ENCODE measurements at places on chromosomes 6 and 20.

DNA sequence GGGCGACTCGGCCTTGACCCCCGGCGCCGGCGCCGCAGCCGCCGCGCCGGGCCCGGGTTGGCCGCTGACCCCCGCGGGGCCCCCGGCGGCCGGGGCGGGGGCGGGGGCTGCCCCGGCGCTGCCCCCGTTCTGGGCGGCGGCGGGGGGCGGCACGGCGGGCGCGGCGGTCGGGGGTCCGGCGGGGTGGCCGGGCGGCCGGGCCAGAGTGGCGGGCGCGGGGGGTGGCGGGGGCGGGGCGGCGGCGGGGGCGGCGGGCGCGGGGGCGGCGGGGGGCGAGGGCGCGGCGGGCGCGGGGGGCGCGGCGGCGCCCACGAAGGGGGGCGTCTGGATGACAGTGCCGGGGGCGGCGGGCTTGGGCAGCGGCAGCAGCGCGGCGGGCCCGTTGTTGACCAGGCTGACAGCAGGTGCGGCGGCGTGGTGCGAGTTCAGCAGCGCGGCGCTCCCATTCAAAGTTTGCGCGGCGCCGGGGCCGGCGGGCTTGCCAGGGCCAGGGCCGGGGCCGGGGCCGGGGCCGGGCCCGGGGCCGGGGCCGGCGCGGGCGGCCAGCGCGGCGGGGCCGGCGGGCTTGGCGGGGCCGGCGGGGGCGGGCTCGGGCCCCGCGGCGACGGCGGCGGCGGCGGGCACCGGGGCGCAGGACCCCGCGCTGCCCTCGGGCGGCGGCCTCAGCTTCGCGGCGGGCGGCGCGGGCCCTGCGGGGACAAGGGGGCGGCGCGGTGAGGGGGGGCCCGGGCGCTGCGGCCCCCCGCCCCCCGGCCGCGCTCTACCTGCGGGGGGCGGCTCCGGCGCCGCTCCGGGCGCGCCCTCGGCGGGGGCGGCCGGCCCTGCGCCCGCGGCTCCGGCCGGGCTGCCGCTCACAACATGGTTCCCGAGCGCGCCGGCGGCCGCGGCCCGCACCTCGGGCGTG, 659 bp downstream of the TAF4 start:
- peak; percentile 36 for DNase-seq

GRCh38 chr20:41956338-41957074, 338.3 kb upstream of the CHD6 start:
- DNase-seq = peak; percentile 15

DNA sequence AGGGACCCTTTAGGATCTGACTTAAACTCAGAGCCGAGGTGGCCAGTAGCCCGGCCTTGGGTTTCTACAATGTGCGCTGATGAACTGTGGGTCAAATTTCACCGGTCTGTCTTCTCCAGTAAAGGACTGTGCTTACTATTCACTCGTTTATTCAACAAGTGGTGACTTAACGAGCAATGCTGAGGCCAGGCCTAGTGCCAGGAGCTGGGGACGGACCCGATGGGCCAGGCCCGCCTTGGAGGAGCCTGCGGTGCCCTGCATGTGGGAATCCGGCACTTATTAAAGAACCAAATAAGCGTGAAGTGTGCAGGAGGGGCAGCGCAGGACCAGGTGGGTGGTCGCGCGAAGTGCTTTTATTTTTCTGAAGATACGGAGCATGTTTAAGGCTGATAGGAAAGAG, 24.0 kb downstream of the CTCFL start:
- no peak for DNase-seq

- no peak for DNase-seq
Observed at GRCh38 chr20:16479666-16480065, 93.6 kb downstream of the KIF16B start.

DNA sequence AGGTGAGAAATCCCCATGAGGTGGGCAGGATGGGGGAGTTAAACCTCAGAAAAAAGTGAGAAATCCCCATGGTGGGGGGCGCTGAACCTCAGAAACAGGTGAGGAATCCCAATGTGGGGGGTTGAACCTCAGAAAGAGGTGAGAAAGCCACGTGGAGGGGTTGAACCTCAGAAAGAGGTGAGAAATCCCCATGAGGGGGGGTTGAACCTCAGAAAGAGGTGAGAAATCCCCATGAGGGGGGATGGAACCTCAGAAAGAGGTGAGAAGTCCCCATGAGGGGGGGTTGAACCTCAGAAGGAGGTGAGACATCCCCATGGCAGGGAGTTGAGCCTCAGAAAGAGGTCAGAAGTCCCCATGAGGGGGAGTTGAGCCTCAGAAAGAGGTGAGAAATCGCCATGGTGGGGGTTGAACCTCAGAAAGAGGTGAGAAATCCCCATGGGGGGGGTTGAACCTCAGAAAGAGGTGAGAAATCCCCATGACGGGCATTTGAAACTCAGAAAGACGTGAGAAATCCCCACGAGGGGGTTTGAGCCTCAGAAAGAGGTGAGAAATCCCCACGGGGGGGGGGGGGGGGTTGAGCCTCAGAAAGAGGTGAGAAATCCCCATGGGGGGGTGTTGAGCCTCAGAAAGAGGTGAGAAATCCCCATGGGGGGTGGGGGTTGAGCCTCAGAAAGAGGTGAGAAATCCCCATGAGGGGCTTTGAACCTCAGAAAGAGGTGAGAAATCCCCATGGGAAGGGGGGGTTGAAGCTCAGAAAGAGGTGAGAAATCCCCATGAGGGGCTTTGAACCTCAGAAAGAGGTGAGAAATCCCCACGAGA, 14.3 kb upstream of the GOPC start:
- no peak for DNase-seq

DNA sequence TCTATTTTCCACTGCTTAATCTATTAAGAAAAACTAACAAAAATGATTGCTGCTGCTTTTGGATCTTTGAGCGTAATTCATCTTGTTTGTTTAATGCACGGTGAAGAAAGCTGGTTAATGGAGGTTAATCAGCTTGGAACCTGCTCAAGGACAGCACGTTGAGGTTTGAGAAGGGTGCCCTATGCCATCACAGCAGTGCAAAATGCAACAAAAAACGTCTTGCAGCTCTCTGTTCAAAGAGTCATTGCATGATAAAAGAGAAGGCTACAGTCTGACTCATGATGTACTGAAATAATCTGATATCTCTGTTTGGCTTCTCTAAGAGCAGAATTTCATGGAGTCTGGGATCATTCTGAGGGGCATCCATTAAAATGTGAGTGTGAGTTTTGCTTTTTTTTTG, 80.6 kb upstream of the PREP start:
- DNase-seq = no peak

- no peak for DNase-seq
Observed at GRCh38 chr20:40339661-40340449, 349.2 kb downstream of the MAFB start.

- no peak for DNase-seq
Observed at GRCh38 chr20:46576774-46577395, 26.4 kb upstream of the OCSTAMP start.

GRCh38 chr6:111870051-111870741, 3.1 kb downstream of the FYN start:
- no peak for DNase-seq

GRCh38 chr6:25138233-25138933, 140.8 kb upstream of the CARMIL1 start:
- peak; percentile 48 for DNase-seq

DNA sequence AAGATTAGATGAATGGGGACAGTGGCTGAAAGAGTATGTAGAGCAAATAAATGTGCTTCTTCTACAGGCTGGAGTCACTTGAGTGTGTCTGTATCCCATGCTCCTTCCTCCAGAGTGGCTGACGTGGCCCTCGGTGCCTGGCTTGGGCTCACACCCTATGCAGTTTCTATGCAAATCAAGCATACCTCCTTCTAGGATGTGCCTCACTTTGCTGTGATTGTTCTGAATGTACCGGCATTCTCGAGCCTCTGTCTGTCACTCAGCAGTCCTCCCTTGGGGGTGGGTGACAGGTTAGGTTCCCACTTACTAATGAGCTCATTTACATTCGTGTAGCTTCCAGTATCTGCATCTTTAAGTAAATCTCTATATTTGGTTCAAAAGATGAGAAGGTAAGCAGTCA, 55.1 kb upstream of the HDDC2 start:
- DNase-seq = no peak

DNA sequence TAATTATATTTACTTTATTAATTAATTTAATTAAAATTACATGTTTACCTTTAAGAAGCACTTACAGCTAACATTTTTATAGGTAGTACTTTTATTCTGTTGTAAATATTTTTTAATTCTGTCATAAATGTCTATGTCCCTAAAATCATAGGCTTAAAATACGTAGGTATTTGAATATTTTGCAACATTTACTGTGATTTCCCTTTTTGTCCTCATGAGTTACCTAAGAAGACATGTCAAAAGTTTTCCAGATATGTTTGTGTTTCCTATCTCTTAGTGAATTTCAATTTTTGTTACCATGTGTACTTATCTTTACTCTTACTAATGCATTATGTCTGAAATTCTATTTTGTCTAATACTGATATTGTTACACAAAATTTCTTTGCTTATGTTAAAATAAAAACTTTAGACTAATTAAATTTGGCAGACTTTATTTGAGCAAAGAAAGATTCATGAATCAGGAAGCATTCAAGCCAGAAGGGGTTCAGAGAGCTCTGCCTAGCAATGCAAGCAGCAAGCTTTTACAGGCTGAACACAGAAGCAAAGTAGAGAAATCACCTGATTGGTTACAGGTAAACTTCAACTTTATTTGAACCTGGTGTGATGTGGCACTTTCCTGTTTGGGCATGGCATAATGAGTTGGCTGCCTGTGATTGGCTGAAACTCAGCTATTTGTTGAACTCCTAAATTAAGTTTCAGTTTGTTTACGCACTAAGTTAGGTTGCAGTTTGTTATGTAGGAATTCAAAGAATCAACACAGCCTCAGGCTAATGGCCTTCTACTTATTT, 123.2 kb upstream of the TMEM170B start:
- DNase-seq = no peak

DNA sequence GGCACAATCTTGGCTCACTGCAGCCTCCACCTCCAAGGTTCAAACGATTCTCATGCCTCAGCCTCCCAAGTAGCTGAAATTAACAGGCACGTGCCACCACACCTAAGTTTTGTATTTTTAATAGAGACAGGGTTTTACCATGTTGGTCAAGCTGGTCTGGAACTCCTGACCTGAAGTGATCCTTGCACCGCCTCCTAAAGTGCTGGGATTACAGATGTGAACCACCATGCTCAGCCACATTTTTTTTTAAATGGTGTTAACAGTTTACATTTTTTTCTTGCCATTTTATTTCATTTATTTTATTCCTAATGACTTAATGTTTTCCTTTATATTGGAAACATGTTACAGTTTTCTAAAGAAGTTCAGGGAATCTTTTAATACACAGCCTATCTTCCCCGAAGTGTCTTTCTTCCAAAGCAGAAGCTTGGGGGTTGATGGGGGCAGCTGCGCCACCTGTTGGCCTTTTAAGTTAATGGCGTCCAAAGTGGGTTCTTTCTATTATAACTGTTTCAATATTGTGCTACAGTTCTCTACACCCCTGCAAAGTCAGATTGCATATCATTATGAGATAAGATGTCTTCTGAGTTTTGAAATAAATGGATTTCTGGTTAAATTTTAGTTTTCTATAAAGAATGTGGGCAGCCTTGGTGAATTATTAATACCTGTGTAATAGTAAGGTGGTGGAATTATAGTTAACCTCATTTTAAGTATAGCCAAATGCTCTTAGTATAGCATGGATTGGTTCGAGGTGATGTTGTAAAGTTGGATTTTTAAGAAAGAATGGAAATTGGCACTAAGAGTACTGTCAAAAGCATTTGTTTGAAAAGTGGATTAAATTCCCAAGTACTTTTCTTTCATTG, 42.0 kb upstream of the PLCG1 start:
- peak; percentile 18 for DNase-seq

DNA sequence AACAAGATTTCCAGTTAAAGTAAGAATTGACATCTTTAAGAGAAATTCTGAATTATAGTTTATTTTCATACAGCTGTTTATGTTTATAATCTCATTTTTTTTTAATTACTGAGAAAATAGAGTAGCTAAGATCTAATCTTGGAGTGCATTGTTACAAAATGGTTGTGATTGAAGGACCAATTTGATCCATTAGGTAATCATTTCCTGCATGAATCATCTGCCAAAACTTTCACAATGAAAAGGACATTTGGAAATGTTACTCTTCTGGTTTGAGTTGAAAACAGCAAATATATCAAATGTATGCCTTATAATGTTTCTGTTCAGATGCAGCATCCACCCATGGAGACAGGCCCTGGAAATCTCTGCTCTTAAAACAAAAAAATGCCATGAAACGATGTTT, 19.0 kb downstream of the TUBB2A start:
- DNase-seq = no peak

DNA sequence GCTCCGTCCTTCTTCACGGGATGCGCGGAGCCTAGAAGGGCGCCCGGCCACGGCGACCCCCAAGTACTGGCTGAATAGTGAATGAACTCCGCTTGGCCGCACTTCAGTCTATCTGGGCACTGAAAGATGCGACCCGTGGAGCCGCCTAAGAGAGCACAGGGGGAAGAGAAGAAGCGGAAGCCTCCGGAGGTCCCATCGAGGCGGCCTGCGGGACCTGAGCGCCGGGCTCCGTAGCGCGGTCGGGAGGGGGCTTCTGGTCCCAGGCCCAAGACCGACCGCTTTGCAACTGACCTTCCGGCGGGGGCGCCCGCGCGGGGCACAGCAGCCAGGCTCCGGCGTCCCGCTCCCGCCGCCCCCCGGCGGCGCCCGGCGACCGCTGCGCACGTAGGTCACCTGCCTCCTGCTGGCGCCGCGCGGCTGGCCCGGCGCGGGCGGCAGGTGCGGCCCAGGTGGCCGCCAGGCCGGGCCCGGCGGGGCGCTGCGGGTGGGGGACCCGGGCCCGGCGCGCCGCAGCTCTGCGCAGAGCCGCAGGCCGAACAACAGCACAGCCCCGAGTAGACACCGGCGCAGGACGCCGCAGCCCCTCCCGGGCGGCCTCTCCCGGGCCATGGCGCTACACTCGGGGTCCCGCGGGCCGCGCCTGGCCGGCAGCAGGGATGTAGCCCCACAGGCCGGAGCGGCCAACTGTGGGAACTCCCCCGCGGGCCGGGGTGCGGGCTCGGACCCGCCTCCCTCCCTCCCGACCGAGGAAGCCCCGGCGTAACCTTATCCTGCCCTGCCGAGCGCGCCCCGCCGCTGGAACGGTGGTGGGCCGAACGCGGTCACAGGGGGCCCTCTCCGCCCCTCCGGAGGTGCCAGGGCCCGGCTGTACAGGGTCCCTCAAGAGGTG, at the start of gene METTL24:
METTL24 (minus strand) TSS at position 686 of the 889 bp plus-strand sequence; CDS start at position 609, 77 bp downstream.
- no peak for DNase-seq

DNA sequence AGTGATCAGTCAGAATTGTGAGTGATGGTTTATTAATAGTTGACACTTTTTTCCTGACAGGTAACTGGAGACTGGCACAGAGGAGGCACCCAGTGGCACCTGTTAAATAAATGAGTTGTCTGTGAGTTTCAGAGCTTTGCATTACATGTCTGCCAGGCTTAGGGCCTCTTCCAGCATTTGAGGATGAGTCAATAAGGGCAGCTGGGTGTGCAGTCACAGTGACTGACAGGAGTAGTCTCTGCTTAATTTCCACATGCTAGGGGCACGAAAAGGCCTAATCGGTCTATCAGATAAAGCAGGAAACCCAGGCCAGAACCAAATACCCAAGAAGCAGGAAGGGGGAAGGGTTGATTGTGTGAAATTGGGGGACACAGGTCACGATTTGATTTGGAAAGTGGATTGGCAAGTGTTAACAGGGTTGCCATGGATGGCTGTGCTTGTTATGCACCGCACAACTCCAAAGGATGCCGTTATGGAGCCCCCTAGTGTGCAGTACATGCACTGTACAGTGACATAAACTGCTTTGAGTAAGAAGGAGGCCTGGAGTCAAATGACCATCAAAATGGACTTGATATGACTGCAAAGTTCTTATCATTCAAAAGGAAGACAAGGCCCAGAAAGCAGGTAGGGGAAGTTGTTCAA, 111.9 kb upstream of the GGTLC1 start:
- DNase-seq = peak; percentile 21
